ENCODE measurements at places on chromosomes 7 and 10. TPM values are rescaled to one million over a fixed set of nuclear protein-coding genes. Genes with fewer than 3 reads are reported as not detected.

- no peak for DNase-seq
- no peak overlapping the region for H3K4me3 ChIP-seq
- no peaks in the 10 kb centered on the region for H3K4me1 ChIP-seq
- no peaks in the 10 kb centered on the region for H3K36me3 ChIP-seq
- no peak overlapping the region for H3K27ac ChIP-seq
- peaks cover 3% of the 10 kb centered on the region for H3K27me3 ChIP-seq
These were observed 43.8 kb downstream of the ETV1 start for GRCh38 chr7:13945670-13946069.

- H3K27ac ChIP-seq = no peak overlapping the region
- no peak for DNase-seq
- no peaks in the 10 kb centered on the region for H3K36me3 ChIP-seq
- H3K4me3 ChIP-seq = no peak overlapping the region
- no peaks in the 10 kb centered on the region for H3K27me3 ChIP-seq
- no peaks in the 10 kb centered on the region for H3K4me1 ChIP-seq
These were observed 83.5 kb downstream of the ST7 start for GRCh38 chr7:117036836-117037235.

- no peak overlapping the region for H3K4me3 ChIP-seq
- no peaks in the 10 kb centered on the region for H3K36me3 ChIP-seq
- no peak overlapping the region for H3K27ac ChIP-seq
- no peak for DNase-seq
- peaks cover 5% of the 10 kb centered on the region for H3K27me3 ChIP-seq
These were observed 129.0 kb downstream of the ARHGAP22 start for GRCh38 chr10:48475943-48476278.

Gene FBXO24
- not detected for polyA plus RNA-seq

DNA sequence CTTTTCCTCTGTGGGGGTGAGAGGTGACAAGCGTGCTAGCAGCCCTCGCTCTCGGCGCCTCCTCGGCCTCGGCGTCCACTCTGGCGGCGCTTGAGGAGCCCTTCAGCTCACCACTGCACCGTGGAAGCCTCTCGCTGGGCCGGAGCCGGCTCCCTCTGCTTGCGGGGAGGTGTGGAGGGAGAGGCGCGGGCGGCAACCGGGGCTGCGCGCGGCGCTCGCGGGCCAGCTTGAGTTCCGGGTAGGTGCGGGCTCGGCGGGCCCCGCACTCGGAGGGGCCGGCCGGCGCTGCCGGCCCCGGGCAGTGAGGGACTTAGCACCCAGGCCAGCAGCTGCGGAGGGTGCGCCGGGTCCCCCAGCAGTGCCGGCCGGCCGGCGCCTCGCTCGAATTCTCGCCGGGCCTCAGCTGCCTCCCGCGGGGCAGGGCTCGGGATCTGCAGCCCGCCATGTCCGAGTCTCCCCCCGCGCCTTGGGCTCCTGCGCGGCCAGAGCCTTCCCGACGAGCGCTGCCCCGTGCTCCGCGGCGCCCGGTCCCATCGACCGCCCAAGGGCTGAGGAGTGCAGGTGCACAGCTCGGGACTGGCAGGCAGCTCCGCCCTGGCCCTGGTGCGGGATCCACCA lies 352.8 kb upstream of the PODXL start:
- H3K4me3 ChIP-seq = no peak overlapping the region
- H3K4me1 ChIP-seq = no peaks in the 10 kb centered on the region
- no peaks in the 10 kb centered on the region for H3K36me3 ChIP-seq
- peaks cover 21% of the 10 kb centered on the region for H3K27me3 ChIP-seq

Data from immature natural killer cell (primary cell).